ENCODE measurements at places on chromosomes 12 and 14.

- no peak for DNase-seq
Measured at GRCh38 chr14:23356662-23357061, 4.0 kb upstream of the SLC22A17 start.

DNA sequence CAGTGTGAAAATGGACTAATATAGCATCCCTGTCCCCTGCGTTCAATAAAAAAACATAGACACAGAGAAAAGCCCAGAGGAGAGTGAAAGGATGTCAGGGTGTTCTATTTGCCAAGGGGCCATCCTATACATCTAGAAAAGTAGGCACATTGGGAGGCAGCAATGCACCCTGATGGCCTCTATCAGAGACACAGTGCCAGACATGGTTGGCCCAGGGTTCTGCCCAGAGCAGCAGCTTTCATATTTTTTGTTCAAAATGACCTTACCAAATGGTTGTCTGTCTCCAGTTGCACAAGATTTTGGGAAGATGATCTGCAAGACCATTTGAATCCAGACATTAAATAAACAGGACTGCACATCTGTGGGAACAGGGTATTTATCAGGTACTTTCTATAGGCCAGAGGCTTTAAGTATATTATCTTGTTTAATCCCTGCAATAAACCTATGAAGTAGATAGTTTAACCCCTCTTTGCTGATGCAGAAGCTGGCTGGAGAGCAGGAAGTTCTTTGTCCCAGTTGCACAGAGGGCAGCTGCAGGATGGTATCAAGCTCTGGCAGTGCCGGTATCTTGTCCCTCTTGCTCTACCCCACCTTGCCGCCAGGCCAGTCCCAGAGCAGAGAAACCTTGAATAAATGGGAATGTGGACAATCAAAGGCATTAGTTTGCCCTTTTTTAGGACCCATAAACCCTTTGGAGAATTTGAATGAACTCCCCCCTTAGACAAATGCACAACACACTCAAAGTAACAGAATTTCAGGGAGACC, 171.8 kb upstream of the PWP1 start:
- DNase-seq = no peak

DNA sequence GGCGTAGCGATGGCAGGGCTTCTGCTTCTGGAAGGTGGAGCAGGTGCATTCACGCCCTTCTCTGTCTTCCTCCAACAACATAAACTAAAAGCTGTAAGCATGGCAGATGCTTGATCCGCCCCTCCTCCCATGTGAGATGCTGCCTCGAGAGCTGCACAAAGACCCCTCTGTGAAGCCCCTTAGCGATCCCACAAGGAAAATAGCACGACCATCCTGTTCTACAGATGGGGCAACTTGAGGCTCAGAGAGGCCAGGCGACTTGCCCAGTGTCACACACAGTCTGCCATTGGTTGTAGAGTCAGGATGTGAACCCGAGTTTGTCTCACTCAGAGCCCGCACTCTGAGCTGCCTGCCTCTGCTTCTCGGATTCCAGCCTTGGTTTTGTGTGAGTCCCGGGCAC, 144.4 kb downstream of the SCARB1 start:
- DNase-seq = no peak

DNA sequence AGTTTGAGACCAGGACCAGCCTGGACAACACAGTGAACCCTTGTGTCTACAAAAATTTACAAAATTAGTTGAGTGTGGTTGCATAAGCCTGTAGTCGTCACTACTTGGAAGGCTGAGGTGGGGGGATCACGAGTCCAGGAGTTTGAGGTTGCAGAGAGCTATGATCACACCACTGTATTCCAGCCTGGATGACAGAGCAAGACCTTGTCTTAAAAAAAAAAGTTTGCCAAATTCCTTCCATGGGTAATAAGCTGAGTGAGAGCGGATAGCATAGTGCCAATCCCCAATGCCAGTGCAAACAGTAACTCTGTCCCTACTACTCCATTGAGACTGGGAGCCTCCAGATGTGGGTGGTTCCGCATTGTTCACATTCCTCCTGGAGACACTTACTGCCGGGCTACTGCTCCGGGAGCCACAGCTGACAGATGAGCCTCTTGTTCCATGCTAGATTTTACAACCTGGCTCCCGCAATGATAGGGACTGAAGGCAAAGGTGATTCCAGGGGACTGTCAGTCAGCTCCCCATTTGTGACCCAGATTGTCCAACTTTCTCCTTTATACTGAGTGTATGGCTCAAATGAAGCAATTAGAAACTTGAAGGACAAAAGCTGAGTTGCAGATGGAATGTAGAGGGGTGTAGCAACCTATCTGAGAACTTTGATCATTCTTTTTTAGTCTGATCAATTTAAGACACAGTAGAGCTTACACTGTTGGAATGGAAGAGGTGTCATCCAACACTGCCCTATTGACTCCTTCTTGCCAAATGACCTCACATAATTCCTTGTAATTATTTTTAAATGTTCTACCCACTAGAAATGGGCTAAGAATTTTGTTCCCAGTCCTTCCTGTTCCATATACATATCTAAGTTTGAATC, 13.4 kb upstream of the FRMD6 start:
- DNase-seq = no peak

DNA sequence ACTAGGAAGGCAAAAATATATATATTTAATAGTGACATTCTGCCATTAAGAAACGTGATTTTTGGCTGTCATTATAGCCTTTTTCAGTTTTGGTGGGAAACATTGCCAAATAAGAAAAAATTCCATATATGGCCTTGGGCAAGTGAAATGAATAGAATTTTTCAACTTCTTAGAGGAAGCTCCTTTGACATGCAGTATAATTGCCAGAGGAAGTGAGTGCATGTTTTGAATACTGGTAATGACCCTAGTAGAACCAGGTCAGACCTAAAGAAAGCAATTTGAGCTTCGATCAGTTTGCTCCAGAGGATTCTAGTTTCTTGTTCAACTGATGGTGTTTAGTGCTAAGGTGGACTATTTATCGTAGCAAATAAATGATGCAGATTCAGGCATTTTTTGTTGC, 26.2 kb upstream of the TRIM9 start:
- no peak for DNase-seq

GRCh38 chr14:95003099-95003960, 154.0 kb downstream of the DICER1 start:
- DNase-seq = no peak
